Bone marrow (tissue), 2 donors: ENCODE measurements at places on chromosomes 16 and 17.

GRCh38 chr17:28327709-28328108 lies 7.6 kb downstream of the IFT20 start:
- no peak for DNase-seq

DNA sequence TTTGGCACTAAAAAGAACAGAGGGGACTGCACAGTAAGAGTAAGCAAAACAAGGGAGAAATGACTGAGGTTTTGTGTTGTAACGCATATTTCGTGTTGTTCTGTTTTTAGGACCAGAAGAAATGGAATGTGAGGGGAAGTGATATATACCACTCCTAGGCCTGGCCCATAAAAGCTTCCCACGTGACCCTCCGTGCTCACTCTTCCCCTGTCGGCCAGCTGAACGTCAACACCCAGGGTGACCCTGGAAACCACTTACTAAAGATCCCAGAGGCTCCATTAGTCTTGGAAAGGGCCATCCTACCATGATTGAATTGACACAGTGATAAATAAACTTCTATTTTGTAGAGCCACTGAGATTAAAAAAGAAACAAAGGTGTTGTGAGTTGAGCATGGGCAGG lies 79.8 kb downstream of the HELZ start:
- no peak for DNase-seq

DNA sequence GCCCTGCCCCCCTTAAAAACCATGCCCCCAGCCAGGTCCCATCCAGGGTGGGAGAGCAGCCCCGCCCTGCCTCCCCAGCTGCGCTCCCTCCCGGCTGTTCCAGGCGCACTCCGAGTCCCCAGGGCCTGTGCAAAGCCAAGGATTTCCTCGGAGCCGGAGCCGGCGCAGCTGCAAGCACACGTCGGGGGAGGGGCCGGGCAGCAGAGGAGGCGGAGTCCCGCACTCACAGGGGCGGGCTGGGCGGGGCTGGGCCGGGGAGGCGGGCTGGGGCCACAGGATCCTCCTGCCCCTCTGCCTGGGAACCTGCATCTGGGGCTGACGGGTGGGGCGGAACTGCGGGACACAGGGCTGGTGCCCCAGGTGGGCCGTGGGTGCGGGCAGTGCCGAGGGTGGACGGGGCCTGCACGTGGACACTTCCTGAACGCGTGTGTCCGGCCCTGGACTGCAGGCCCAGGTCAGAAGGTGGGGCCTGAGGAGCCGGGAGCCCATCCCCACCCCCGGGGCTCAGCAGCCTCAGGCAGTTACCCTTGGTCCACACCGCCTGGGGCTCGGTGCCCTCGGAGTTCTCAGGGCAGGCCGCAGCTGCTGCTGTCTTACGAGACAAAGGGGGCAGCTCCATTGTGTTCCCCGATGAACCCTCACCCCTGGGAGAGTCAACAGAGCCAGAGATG lies 24.0 kb upstream of the SSTR5 start:
- no peak for DNase-seq

DNA sequence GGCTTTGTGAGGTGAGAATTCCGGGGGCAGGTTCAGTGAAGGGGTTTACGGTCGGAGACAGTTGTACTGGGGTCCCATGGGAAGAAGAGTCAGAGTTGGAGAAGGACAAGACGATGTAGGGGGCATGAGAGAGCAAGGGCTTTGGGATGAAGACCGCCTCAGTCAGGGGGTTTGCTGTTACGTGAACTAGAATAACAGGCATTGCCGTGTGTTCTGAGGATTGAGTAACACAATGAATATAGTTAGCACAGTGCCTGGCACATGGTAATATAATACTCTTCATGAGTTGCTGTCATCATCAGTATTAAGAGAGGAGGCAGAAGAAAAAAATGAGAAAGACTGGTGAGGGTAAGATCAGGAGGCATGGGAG lies 577 bp downstream of the ZNF646 start:
- no peak for DNase-seq

DNA sequence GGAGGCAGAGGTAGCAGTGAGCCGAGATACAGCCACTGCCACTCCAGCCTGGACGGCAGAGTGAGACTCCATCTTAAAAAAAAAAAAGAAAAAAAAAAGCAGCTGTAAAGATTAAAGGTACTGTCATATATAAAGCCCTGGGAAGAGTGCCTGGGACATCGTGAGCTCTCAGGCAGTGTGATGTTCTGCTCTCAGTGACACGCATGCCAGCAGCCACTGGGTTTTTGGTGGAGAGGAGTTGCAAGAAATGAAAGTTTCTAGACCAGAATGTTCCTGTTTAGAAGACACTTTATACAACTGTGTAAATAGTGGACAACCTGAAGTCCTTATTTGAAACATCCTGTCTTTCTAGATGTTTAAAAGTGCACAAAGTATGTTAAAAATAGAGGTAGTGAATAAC lies 213.2 kb downstream of the IRF8 start:
- DNase-seq = no peak

DNA sequence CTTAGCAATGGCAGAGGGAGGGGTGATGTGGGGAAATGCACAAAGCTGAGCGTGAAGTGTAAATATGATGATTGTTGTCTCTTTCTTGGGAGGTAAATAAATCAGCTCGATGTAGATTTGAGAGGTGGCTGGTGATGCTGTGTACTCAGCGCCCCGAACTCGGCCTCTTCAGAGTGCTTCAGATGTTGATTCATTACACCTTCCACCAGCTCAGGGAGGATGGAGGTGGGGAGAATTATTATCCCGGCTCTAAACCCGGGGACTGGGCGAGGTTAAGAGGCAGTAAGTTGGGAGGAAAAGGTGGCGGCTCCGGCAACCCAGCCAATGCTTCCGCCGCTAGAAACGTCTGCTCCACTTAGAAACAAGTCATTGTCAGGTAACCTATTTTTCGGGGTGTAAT lies 86.5 kb downstream of the RPA1 start:
- DNase-seq = no peak

GRCh38 chr16:19636436-19637267 lies 81.1 kb downstream of the VPS35L start:
- DNase-seq = no peak

GRCh38 chr17:70582777-70583176 lies 413.4 kb downstream of the KCNJ2 start:
- DNase-seq = no peak

- DNase-seq = no peak
Observed at GRCh38 chr16:396199-396598, 800 bp upstream of the NME4 start.

- DNase-seq = peak; percentile 37
Observed at GRCh38 chr16:70395345-70395901, 43.5 kb downstream of the ST3GAL2 start.

- DNase-seq = no peak
Observed at GRCh38 chr17:499951-500461, 147.4 kb upstream of the RPH3AL start.

GRCh38 chr16:30866031-30866430 lies 27.8 kb downstream of the BCL7C start:
- no peak for DNase-seq

- no peak for DNase-seq
Observed at GRCh38 chr16:9900576-9900975, 281.7 kb downstream of the GRIN2A start.

- DNase-seq = no peak
Observed at GRCh38 chr17:7715936-7716886, 1.3 kb upstream of the DNAH2 start.

DNA sequence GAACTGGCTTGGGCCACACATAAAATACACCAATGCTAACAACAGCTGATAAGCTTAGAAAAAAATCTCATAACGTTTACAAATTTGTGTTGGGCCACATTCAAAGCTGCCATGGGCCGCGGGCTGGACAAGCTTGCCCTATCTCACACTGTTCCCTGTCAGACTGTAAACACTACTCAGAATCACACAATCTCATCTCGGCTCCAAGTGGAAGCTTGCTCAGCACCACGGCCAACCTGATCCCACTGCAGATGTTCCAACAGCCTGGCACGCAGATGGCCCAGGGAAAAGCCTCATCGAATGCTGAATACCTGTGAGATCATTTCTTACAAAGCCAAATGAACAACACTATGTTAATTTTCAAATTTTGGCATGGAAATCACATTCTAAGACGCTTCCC lies 125.8 kb downstream of the ANKRD11 start:
- no peak for DNase-seq

DNA sequence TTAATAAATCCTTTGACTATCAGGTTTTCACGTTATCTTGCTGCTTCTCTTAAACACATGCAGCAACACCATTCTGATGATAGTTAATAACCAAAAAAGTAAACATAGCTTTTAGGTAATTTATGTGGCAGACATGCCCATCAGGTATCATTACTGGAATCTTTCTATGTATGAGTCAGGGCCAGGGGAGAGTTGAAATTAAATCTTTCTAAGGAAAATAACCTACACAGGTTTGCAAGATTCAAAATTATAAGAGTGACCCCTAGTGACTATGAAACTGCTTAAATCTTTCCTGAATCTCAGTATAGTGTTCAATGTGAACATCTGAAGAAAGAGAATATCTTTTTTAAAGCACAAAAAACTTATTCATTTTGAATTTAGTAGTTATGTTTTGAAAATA lies 666.6 kb downstream of the CDH11 start:
- no peak for DNase-seq

DNA sequence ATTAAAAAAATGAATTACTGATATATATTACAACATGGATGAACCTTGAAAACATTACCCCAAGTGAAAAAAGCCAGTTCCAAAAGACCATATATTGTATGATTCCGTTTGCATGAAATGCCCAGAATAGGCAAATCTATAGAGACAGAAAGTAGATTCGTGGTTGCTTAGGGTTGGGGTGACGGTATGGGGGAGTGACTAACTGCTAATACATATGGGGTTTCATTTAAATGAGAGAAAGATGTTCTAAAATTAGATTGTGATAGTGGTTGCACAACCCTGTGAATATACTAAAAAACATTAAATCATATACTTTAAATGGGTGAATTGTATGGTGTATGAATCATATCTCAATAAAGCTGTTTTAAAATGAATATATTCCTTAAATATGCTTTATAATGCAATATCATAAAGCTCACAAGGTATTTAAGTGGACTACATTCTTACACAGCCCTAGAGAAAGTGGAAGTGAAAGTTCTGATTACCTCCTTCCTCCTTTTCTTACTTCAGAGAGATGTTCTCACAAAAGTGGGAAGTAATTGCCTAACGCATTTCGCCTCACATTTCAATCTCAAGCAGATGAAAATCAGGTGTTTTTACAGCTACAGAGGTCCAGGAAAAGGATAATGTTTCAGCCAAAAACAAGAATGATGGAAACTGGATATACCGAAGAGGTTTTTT lies 142.7 kb upstream of the GNAO1 start:
- peak; percentile 23 for DNase-seq

DNA sequence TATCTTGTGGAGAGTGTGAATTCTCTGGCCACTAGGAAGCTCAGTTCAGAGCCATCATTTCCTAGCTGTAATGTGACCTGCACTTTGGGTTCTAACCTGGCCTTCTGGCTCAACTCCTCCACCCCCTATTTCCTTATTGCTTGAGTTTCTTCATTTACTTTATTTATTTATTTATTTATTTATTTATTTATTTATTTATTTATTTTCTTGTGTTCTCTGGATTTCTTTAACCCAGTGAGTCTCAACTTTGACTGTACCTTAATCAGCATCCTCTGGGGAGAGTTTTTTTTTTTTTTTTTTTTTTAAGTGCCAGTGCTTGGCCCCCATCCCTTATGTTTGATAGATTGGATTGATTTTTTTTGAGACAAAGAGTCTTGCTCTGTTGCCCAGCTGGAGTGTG lies 18.1 kb downstream of the EPN2 start:
- no peak for DNase-seq

DNA sequence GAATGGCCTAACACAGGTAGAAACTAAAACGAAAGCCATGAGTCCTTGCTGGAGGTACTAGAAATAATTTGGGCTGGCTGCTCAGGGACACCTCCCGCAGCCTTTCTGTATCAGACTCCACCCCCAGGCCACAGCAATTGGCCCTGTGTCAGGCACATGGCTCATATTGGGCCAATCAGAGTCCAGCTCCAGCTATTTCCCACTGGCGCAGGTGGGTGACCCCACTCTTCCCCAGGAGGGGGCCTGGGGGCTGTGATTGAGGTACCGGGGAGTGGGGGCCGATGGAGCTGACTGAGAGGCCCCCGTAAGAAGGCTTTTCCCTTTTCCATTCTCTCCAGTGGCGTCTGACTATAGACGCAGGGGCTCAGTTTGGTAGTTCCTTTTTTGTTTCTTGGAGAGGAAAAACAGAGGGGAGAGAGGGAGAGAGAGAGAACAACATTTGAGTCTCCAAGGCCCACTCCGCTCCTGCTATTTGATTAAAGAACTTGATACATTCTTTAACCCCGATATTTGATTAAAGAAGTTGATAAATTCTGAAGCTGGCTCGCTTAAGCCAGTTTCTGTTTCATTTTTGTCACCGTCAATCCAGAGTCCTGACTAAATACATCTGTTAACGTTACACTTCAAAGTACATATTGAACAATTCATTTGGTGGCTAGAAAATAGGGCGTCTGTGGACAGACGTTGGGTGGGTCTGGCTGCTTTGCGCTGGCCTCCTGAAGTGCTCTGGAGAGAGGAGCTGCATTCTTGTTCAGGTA lies 26.3 kb downstream of the FOXL1 start:
- DNase-seq = no peak

GRCh38 chr16:24966031-24966430 lies 49.1 kb downstream of the ARHGAP17 start:
- no peak for DNase-seq

DNA sequence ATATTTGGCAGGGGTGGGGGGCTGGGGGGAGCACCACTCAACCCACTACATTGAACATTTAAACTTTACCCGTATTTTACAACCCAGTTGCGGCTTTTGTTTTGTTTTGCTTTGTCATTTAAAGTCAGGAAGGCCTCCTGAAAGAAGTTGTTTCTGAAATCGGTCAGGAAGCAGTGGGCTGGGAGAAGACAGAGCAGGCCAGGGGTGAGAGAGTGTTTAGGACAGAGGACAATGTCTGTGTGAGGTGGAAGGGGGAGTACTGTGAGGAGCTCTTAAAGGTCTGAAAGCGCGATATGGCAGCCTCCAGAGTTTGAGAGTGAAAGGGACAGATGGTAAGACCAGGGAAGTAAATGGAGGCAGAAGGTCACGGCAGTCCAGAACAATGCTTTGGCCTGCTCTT lies 6.1 kb upstream of the WFIKKN2 start:
- no peak for DNase-seq
